ENCODE measurements at places on chromosomes 2 and 18.
A peak's percentile ranks its signal among the peaks of the same experiment; 100 is the strongest.

- no peak for DNase-seq
Observed at GRCh38 chr2:201182650-201183364, at the start of gene CASP10. Gene CASP10, plus strand, starts transcription at chr2:201183141. Its CDS starts 2,637 bp downstream, at chr2:201185778.

DNA sequence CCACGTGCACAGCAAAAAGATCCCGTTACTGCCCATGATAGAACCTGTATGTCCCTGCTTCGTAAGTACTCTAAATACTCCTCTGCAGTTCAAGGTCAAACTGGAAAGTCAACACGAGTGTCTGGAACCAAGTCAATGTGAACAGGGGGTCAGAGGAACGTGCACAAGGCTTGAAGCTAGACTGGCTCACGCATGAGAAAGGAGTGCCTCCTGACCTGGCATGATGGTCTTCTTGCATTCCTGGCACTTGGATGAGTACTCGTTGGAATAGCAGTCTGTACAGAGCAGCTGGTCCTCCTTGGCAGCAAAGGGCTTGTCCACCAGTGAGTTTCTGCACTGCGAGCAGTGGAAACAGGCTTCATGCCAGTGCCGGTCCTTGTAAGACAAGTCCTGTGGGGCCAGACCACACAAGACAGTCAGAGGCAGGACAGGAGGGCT lies 25.5 kb downstream of the FHL2 start:
- DNase-seq = no peak

GRCh38 chr2:22281033-22281432 lies 1103.9 kb upstream of the KLHL29 start:
- peak; percentile 11 for DNase-seq

- DNase-seq = no peak
Observed at GRCh38 chr2:219560037-219560892, 11.1 kb downstream of the OBSL1 start.

DNA sequence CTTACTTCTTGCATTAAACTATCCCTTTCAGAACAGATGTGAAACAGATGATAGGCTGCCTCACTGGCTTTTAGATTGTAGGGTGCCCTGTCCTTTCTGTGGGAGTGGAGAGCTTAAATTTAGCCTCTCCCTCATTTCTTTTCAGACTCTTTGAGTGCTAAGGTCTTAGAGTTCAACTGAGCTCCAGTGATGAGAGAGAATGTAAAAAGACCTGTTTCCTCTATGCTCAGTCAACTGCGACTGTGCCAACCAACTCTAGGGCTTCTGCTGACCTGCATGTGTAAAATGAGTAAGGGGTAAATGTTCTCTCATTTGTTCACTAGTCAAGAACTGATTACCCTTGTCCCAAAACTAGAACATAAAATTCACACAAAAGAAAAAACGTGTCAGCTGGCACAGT lies 104.8 kb upstream of the TGFA start:
- DNase-seq = no peak

DNA sequence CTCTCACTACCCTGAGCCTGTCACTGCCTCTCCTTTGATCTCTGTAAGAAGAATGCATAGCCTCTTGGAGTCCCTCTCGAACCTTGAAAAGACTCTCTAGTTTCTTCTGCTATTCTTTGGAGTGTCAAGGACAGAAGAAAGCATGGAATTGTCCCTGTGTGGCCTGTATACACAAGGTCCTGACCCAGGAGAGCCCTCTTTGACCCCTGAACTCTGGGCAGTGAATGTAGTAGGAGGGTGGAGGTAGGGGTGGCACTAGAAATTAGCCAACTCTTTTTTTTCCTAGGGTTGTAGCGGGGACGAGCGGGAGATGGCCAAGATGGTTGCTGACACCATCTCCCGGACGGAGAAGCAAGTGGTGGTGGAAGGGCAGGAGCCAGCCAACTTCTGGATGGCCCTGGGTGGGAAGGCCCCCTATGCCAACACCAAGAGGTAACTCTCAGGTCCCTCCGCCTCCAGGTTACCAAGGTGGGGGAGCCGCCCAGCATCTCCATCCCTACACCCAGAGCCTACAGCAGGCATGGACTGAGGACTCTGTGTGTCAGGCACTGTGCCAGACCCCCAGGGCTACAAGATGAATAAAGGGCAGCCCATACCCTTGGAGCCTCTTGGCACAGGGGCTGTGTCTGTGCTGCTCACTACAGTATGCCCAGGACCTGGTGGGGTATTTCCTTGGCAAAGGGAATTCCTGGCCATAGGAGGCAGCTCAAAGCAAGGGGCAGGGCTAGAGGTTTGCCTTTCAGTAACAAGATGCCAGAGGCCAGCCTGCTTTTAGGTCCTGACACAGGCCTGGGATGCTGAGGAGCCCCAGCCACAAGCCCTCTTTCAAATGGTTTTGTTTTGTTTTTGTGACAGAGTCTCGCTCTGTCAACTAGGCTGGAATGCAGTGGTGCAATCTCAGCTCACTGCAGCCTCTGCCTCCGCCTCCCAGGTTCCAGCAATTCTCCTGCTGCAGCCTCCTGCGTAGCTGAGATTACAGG lies 16.4 kb downstream of the VIL1 start:
- no peak for DNase-seq

DNA sequence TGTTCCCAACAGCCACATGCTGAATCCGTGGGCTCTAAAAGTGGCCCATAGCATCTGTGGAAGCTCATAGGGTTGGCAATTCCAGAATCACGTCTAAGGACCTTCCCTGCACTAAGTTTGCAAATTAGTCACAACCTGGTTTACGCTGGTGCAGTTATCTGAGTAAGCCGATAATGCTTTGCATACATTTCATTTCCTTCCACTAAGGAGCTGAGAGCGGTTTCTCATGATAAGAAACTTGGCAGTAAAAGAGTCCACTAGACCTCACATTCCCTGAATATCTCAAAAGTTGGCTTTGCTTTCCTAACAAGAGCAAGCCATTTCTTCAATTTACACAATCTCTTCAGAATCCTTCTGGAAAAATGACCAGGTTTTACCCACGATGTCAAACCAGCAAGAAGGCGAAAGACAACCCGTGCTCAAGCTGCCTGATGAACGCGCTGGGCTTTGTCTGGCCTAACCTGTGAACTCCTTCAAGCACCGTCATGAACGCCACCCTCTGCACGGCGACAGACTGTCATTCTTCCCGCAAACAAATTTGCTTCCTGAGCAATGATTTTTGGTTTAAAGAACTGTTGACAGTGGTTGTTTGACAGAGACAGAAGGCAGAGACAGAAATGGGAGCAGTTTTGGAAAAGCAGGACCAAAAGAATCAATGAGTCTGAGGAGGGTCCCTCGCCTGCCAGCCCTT lies 73.0 kb upstream of the COPS8 start:
- no peak for DNase-seq

GRCh38 chr2:51919395-51919794 lies 887.5 kb upstream of the NRXN1 start:
- no peak for DNase-seq

- DNase-seq = no peak
Observed at GRCh38 chr2:118835746-118836410, 11.6 kb downstream of the EN1 start.

DNA sequence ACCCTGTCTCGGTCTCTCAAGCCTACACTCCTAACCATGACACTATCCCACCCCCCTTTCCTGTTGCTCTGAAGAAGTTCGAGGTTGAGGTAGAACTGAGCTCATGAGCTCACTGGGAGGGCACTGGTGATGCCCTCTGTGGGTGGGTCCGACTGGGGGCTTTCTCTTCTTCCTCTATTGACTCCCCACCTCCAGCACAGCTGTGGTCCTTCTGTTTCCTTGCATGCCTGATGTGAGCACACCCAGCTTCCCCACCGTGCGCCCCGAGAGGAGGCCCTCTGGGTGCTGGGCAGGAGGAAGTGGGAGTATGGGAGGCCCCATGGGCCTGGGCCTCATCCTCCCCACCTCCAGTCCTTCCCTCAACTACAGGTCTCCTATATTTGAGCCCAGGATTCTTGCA lies 20.9 kb downstream of the SPEG start:
- no peak for DNase-seq

DNA sequence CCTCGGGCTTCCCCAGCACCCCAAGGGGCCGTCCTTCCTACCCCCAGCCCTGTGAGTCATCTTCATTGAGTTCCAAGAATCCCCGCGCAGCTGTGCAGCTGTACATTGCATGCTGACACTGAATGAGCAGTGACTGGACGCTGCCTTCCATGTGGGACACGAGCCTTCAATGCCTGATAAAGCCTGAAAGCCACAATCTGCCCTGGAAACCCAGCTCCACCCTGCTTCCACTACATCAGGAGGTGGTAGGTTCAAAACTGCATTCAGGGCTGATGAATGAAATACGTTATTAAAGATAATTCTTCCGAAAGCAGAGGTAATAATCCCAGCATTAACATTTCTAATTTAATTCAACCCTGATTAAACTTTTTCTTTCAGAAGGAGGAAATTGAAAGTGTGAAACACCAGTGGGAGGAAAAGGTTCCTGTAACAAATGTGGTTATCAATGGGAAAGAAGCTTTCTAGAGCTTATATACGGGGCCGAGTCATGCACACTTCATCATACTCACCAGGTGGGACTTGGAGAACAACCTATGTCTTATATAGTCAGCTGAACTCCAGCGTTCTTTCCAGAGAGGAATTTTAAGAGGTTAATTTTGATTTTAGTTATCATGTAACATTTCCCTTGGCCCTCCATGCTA lies 360.1 kb downstream of the LPIN1 start:
- no peak for DNase-seq

- DNase-seq = no peak
Observed at GRCh38 chr2:29796446-29796845, 124.9 kb downstream of the ALK start.

DNA sequence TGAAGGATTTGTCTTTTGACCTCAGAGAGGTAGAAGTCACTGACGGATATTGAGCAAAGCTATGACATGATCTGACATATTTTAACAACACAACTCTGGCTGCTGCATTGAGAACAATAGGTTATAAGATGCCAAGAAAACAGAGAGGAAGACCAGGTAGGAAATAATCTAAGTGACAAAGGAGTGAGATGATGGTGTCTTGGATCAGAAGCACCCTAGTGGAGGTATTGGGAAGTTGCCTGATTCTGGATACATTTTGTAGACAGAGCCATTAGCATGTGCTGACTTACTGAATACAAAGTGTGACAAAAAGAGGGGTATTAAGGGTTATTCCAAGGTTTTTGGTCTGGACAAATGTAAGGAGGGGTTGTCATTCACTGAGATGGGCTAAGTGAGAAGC lies 1438.1 kb downstream of the DPP10 start:
- no peak for DNase-seq

GRCh38 chr2:218168635-218169462 lies 2.1 kb upstream of the CXCR1 start:
- DNase-seq = peak; percentile 0

GRCh38 chr18:22211657-22212056 lies 42.3 kb downstream of the GATA6 start:
- DNase-seq = no peak

DNA sequence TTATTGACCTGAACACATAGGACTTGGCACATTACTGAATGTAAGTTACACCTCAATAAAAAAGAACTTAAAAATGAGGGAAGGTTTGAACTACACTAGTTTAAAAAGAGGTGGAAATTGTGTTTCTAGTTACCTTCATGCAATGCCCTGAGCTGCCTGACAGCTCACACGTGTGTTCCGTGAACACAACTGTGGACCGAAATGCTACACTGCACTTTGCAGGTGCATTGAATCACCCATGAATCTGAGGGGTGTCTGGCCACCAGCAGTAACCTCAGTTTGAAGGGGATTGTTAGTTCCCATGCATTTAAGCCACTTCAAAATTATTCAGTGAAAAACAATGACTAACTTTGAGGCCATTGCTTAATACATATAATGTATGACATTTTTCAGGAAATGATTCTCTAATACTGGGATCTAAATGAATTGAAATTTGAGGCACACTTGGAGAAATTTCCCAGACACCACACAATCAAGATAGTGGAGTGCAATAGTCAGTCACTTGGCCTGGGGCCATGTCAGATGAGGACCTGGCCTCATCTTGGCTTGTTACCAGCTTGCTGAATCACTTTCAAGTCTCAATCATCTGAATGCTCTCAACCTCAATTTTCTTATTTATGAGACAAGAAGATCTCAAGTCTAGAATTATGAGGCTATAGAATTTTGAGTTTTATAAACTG lies 59.3 kb downstream of the MYL12B start:
- DNase-seq = peak; percentile 4

DNA sequence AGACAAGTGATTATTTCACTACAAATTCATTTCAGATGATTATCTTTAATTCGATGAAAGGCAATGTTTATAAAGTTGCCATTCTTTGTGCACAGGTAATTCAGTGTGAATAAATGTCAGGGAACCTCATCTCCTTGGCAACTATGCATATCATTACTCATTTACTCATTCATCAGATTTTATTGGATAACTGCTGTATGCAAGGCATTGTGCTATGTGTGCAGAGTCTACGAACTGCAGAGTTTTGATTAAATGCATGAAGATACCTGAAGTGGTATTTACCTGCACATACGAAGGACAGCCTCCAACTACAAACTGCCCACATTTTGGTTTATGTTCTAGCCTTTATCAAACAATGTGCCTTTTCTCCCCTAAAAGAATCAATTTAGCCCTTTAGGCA lies 3.5 kb downstream of the RND3 start:
- no peak for DNase-seq

DNA sequence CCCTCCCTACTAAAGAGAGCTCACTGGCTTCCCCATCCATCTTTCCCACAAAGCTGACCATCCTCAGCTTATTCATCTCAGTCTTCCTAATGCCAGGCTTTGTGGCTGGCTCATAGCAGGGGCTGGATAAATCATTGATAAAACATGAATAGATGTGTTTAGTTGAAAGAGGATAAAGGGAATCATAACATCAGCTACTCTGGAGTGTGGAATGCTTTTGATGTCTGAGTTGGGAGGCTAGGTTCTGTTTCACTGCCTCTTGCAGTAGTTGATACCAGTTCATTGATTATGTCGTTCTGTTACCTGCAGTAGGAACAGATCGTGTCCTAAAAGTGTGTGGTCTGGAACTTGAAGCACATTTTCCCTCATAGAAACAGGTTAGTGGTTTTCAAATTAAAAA lies 66.3 kb upstream of the HK2 start:
- no peak for DNase-seq

- DNase-seq = no peak
Observed at GRCh38 chr18:6374340-6374739, 40.4 kb downstream of the L3MBTL4 start.

GRCh38 chr2:121640380-121641316 lies 8.6 kb downstream of the CLASP1 start:
- DNase-seq = no peak

- no peak for DNase-seq
Observed at GRCh38 chr2:46170611-46171350, 126.4 kb upstream of the EPAS1 start.

DNA sequence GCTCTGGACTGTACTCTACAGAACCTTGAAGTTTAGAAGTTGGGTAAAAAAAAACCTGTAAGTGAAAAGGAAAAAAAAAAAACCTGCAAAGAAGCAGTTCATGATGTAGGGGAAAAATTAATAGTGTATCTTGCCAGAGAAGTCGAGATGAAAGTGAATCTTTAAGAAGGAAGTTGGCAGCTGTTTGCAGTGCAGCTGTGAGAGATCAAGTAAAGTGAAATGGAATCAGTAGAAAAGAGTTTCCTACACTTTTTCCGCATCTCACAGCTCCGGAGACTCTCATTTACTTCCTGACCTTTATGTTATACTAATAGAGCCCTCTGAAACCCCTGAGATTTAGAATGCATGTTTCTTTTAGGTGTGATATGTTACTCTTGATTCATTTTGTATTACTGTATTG lies 19.2 kb downstream of the RNMT start:
- no peak for DNase-seq

All from NCI-H1105 (cell line).